ENCODE measurements at places on chromosomes 12 and 14.

- no peak for DNase-seq
Observed at GRCh38 chr12:15458008-15458407, 135.7 kb downstream of the PTPRO start.

DNA sequence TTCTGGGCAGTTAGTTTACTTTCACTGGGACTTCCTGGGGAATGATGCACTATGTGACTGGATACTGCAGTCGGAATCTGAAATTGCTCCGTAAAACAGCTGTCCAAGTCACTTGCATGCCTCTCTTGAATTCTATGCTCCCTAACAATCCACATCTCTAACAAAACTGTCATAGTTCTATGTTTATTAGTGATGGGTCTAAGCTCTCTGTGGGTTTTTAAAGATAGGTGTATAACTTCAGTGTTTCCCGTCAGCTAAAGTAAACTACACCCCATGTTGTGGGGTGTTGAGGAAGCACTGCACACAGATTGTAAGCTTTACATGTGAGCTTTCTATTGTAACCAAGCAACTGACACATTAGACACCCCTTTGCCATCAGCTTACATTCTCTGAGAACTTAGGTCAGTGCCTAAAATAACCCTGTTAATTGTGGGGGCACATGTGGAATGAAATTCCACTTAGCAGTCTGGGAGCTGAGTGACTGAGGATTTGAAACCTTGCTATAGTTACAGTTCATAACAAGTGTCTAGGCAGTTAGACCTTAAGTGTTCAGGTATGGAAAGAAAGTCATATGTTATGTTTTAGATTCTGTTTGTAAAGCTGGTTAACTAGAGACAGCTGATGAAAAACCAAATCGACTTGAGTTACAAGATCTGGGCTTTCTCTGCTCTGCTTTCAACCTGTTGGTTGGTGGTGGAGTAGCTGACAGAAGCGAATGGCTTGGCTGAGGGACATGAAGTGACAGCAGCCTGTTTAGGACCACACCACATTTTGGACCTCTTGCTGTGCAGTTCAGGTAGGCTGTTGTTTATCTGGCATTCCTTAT is 165.7 kb downstream of the AKAP6 start:
- no peak for DNase-seq

DNA sequence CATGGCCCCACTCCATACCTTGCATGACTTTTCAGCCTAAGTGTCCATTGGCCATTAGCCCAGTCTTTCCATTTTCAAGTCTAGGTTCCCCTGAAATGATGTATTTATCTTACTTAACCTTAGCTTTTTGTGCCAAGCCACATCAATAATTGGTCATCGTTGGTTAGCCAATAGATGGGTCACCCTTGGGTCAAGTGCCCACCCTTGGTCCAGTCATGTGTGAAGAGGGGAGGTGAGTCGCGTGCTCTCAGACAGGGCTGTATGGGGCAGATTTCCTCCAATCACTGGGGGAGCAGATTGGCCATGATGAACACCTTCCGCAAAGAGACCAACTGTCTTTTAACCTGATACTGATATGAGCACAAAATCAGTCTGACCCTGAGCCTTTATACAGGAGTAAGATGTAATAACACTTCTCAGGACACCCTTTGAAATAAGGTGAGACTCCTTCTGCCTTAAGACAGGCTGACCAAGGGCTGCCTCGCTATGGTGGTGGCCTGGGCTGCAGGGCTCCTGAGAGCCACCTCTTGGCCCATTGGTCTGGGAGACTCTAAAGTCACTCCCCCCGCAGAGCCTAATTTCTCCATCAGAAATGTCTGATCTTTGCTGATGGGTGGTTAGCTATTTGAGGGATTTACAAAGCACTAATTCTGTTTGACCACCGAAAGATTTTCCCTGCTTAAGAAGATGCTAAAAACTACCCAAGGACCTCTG is 143.2 kb downstream of the ZFP36L1 start:
- DNase-seq, result no peak

- no peak for DNase-seq
Observed at GRCh38 chr12:97960225-97960624, 497.6 kb downstream of the RMST start.

GRCh38 chr12:98211909-98212695 is 303.3 kb upstream of the TMPO start:
- DNase-seq, result no peak

DNA sequence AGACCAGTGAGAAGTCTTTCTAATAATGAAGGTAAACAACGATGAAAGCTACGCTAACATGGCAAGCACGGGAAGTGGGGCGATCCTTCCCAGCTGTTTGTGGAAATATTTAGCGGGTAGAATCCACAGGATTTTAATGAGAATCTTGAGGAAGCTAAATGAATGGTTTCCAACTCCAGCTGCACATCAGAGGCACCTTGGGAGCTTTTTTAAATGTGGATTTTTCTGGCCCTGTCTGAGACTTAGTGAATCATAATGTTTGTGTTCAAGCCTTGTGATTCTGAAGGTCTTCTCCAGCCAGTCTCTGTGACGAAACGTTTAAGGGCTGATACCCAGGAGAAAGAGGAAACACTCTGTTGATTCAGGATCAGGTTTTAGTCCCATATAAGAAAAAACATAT is 169.8 kb downstream of the CAPZA3 start:
- DNase-seq, result no peak

DNA sequence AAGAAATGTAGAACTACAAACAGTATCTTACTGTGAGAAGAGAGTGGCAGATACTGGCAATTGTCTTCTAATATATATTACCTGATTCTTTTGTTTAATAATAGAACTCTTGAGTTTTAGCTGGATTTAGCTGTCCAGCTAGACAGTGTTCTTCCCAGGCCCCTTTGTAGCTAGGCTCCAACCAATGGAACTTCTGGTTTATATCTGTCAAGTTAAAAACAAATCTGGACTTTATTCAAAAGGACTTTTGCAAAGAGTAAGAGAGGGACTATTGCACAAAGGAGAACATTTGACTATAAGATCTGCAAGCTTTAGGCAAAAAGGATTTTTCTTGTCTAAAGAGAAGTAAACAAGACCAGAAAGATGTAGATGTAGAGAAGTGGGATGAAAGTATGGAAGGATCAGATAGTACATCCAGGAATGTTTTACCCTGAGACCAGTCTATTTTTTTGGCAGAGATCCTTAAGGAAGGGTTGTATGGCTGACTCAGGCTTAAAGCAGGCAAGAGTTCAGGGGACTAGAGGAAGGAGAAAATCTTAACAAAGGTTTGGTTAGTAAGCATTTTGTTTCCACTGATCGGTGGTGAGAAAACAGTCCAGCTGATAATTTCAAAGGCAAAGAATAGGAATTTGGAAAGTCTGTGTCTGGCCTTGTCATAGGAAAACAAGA is 111.1 kb upstream of the PLEKHA5 start:
- no peak for DNase-seq

GRCh38 chr12:102992297-102992696 is 34.8 kb downstream of the ASCL1 start:
- no peak for DNase-seq

DNA sequence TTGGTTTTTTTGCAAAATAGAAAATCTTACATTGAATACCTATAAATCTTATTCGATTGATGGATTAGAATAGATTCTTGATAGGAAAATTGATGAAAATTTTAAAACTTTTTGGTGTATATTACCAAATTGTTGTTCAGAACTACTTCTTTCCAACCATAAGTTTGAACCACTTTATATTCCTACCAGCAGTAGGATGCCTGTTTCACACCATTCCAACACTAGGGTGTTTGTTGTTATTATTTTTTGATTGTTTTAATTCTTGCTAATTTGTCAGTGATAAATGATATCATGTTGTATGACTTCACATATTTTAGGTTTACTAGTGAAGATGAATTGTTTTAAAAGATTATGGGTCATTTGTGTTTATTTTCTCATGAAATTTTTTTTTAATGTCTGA is 43.4 kb downstream of the UTP20 start:
- DNase-seq, result peak; percentile 10

DNA sequence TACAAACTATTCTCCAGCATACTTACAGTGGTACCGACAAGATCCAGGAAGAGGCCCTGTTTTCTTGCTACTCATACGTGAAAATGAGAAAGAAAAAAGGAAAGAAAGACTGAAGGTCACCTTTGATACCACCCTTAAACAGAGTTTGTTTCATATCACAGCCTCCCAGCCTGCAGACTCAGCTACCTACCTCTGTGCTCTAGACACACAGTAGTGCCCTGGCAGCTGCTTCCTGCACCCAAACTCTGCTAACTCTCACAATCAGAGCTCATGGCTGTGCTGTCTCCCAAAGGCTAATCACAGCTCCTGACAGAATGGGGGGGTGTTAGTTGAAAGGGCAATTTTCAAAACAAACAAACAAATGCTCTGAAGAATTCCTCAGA is 95.2 kb upstream of the OR4E1 start:
- DNase-seq, result no peak

GRCh38 chr12:80815351-80815750 is 98.6 kb downstream of the MYF5 start:
- DNase-seq, result no peak

DNA sequence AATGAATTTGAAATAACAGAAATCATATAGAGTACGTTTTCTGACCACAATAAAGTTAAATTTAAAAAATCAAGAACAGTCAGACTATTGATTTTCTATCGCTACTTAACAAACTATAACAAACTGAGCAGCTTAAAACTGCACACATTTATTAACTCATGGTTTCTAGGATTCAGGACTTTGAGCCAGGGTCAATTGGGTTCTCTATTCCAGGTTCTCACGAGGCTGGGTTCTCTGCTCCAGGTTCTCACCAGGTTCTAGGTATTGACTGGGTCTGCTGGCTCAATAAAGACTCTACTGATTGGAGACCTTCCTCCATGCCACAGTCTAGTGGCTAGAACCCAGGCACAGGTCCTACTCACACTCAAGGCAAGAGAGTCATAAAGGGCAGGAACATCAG is 22.8 kb downstream of the ABCC9 start:
- no peak for DNase-seq

DNA sequence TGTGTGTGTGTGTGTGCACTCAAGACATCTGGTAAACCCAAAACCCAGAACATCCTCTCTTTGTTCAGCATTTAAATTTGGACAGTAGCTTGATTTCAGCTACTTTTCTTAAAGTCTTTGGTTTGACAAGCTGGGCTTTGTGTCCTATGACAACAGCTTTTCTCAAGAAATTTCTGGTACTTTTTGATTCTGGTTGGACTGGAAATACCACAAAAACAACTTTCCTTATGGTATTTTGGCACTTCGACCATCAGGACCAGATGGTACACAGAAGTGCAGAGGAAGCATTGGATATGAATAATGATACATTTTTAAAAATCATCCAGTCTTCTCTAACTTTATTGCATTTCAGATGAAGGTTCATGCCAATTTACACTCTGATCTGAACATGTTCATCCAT is 286.6 kb upstream of the FLRT2 start:
- no peak for DNase-seq

DNA sequence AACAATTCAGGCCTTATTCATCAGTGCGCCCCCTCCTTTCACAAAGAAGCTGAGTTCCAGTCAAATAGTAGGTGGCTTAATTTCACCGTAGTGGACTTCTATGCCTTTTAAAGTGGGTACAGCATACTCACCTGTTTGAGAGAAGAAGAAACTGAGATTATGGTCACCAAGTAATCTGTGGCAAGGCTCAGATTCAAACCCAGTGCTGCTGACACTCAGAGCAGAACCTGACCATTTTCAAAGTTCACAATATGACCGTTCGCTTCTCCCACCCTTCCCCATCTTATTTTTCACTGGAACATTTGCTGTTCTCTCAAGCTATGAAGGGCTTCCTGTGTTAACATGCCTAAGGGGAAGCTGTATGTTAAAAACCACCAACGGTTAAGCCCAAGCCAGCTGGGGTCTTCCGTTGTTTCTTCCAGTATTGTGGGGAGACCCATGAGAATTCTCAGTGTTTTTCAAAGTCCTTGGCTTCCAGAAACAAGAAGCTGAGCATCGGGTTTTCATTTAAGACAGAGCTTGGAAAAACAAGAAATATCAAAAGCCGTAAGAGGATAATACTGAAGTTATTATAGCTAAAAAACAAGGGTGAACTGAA is 6.1 kb upstream of the PSMA6 start:
- peak; percentile 79 for DNase-seq

DNA sequence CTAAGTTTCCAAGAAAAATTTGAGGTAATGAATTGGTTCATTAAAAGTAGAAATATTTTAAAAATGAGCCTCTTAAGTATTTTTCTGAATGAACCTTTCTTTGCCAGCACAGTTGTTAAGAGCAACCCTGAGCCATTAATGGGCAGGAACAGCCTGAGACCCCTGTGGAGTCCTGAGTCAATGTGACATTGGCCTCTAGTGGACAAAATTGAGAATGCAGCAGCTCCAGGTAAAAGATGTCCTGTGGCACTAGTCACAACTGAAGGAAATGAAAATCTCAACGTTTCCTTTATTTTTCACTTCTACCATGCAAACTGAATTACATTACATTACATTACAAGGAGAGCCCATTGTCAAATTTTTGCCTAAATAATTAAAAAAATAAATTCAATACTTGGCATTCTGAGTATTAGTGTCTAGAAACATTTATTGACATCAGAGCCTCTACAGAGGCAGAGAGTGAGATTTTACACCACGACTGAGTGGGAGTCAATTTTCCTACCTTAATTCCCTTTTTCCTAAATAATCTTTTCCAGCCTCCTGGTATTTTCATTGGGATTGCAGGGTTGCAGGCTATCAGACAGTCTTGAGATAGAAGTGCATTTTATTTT is 135.7 kb downstream of the PPM1H start:
- peak; percentile 73 for DNase-seq

- DNase-seq, result no peak
Observed at GRCh38 chr12:28930704-28931103, 218.4 kb upstream of the FAR2 start.

DNA sequence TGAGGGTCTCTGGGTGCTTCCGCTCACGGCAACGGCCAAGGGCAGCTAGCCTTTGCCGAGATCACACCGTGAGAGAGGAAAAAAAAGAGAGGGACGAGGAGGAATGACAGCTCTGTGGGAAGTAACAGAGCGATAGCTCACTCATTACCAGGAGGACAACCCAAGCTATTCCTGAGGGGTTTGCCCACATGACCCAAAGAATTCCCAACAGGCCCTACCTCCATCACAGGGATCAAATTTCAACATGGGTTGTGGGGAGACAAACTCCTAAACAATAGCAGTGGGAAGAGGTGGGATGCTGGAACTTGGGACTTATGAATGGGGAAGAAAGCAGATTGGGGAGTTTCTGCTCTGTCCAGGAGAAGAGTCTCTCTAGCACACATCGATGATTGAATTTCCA is 180.6 kb downstream of the LRRK2 start:
- DNase-seq, result no peak

GRCh38 chr14:80047761-80048160 is 163.5 kb downstream of the DIO2 start:
- DNase-seq, result peak; percentile 1

- no peak for DNase-seq
Observed at GRCh38 chr12:86513226-86513625, 257.0 kb upstream of the MGAT4C start.

DNA sequence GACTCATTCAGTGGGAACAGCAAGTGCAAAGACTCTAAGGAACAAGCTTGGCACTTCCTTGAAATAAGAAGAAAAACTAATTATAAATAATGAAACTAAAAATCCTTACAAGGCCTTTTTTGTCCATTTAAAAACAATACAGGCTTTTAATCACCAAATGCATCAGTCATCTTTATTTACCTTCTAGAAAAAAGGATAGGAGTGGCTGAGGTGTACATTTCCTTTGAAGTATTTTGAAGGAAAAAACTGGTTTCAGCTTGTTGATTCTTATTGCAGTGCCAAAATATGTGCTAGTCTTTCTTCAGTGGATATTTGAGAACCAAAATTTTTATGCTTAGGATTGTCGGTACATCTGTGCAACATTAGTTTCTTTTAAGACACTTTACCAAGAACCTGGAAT is 29.8 kb downstream of the MED21 start:
- DNase-seq, result no peak

All from common myeloid progenitor, CD34-positive (primary cell).